Left hindlimb (tissue), 1 donor: ENCODE measurements at places on chromosomes 2 and 18.

DNA sequence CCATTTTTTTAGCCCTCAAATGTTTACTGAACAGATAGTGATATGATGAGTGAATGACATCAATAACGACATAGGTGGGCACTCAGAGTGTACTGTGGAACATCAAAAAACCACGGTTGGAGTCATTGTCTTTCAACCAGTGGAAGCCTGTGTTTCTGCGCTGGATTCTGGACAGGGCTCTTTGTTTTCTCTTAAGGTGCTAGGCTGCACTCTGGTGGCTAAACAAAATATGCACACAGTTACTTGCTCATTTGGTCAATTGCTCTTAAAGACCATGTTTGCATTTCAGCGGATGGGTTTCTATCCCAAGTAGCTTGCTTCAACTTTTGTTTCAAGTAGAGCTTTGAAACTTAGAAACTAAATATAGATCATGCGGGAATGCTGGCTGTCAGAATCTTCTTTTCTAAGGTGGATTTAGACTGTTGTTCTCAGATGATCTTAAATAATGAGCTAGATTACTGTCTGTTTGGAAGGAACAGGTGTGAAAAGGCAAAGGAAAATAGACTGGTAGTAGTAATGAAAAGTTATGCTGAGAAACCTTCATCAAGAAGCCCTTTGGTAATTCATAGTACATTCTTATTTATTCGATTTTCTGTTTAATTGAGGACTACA lies 48.5 kb upstream of the LYPD6B start:
- peak; percentile 59 for DNase-seq

DNA sequence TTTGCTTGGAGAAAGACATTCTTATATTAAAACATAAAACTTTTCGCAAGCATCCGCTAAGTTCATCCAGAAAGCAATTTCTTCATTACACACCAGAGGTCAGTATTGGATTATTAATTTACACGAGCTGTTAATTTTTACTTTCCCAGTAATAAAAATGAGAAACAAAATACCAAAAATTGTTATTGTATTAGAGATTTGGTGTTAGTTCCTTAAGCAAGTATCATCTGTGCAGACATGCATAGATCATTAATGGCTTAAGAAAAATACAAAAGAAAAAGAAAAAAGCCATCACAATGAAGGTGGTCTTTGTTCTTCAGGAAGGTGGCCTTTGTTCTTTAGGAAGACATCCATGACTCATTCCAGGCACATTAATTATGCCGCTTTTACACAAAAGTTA lies 53.6 kb upstream of the HNMT start:
- DNase-seq = no peak

- DNase-seq = no peak
Measured at GRCh38 chr18:11147371-11147951, 1.9 kb downstream of the PIEZO2 start.

- no peak for DNase-seq
Measured at GRCh38 chr2:111705239-111705638, 178.8 kb downstream of the ANAPC1 start.

- no peak for DNase-seq
Measured at GRCh38 chr2:239994086-239994485, 31.1 kb downstream of the NDUFA10 start.

DNA sequence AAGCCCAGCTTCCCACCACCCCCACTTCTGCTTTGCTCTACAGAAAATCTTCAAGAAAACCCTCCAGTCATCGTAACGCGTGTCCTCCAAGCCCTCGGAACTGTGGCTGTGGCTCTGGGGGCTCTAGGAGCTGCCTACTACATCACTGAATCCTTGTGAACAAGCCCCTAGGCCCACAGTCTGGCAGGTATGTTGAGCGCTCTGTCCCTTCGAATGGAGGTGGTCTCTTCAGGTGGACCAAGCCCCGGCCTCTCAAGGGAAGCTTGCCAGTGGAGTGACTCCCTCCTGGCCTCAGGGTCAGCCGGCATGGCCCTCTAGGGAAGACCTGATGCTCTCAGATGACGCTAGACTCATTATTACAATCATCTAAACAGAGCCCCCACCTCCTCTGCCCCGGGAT lies 6.7 kb downstream of the SPATA3 start:
- DNase-seq = no peak

GRCh38 chr2:163474319-163474744 lies 261.5 kb downstream of the FIGN start:
- no peak for DNase-seq

DNA sequence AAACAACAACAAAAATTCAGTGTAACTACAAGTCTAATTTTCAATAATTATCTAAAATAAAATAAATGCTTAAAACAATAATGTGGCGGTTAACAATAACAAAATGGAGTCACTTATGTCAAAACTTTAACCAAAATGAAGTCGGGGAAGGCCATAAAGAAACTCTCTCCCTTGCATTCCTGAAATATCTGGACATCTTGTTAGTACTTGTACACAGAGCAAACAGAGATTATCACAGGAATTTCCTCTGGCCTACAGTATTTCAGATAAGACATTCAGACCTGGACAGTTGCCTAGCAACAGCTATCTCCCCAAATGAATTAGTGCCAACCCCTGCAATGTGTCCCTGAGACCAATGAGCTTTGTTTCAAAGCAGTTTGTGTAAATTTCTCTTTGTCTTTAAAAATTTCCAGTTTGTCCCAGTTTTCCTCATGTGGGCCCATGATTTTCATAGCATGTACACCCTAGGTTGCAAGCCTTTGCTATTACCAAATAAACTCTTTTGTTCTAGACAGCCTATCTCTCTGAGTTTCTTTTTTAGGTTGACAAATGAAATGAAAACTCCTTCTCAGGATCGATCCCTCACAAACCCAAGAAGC lies 68.6 kb downstream of the EXOC6B start:
- DNase-seq = no peak

GRCh38 chr2:109128616-109129355 lies at the start of gene SH3RF3:
Gene SH3RF3, plus strand, starts transcription at chr2:109129205.
- peak; percentile 65 for DNase-seq

DNA sequence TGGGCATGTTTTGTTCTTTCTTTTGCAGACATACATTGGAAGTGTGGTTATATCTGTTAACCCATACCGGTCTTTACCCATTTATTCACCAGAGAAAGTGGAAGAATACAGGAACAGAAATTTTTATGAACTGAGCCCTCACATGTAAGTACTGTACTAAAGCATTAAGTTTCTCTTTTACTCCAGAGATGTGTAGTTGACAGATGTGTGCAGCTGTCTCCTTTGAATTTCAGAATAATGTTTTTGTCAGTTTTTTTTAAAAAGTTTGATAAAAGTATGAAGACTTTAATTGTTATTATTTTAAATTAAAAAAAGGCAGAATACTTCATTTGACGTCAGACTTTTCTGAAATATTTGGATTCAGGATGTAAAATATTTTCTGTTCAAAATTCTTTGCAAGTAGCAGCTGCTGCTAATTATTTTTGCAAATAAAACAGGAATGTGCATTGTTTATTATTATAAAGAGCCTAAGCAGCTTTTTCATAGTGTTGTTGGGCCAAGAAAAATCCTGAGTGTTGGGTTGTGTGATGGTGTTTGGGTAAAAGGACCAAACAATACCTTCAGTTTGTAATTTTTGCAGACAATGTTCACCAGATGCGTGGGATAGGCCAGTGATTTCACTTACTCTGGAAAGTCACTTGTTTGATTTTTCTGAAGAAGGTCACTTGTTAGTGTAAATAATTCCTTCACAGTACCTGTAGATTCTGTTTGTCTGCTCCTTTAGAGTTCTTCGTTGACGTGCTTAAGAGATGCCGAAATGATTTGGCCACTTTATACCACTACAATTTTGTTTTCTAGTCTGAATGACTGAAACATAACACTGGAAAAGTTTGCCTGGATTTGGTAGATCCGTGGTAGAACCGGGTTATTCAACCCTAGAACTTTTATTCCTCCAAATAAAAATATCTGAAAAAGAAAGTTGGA lies 51.1 kb downstream of the MYO1B start:
- DNase-seq = no peak

- no peak for DNase-seq
Measured at GRCh38 chr2:133737242-133737993, 169.2 kb upstream of the NCKAP5 start.

- DNase-seq = no peak
Measured at GRCh38 chr2:166958986-166959481, 70.8 kb downstream of the XIRP2 start.

- no peak for DNase-seq
Measured at GRCh38 chr2:236179236-236180075, 11.3 kb upstream of the GBX2 start.

GRCh38 chr18:9755615-9756014 lies 47.5 kb downstream of the RAB31 start:
- no peak for DNase-seq

DNA sequence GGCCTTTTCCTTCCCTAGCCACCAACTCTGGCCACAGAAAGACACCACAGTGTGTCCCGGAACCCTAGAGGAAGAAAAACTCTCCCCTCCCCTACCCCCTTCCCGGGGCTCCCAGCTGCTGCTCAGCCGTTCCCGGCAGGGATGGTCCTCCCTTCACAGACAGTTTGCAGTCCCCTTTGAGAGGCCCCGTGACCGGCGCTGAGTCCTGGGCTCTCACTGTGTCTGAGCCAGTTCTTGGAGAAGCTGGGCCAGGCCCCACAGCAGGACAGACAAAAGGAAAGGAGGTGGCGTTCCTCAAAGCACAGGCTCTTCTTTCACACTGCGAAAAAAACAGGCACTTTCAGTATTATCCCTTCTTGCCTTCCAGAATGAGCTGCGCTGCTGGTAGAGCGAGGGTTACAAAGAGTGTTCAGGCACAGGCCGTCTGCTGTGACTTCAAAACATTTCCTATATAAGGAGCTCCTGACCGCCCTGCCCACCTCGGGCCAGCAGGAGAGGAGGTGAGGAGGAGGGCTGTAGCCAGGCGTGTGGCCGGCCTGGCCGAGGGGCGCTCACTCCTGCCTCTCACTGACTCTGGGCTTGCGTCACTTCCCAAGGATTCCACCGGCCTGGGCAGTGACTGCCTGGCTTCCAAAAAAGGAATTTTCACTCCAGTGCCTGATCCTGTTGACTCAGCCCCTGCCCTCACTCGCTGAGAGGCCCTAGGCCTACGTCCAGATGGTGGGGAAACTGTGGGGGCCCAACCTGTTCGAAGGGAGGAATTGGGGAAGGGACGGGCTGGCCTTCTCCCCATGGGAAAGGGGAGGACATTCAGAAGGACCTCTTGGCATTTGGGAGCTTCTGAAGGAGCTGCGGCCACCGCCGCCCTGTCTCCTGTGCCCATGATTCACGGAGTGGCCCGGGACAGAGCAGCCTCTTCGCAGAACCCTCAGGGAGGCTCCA lies 24.9 kb downstream of the CIDEA start:
- peak; percentile 88 for DNase-seq

DNA sequence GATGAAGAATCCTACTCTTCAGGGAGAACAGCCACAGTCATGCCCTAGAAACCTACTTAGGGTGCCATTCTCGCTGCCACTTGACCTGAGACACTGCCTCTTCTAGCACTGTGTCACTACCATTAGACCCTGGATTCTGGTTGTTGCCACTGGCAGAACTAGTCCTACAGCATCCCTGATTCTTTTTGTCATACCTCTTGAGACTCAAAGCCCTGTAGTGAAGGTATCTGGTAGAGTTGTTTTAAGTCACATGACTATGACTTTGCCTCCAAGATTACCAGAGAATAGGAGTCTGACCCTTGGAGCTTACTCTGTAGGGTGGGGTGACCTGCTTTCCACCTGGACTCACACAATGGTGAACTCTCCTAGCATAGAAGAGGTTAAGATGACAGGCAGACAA lies 296.7 kb downstream of the TNS1 start:
- DNase-seq = no peak

DNA sequence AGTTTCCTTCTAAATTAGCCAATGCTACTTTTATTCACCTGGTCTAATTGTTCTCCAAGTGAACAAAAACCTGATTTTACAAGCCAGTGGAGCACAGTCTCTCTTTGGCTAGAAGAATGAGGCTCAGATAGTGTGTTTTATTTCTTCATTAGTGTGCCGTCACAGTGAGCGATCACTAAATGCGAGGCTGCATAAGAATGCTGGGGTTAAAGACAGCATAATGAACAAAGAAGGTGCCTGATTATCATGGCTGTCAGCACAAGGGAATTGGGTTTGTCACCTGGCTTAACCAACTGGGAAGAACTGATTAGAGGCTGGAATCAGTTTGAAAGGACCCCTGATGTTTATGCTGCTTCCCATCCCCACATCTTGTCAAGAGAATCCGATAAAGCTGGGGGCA lies 76.4 kb downstream of the EPHA4 start:
- no peak for DNase-seq

DNA sequence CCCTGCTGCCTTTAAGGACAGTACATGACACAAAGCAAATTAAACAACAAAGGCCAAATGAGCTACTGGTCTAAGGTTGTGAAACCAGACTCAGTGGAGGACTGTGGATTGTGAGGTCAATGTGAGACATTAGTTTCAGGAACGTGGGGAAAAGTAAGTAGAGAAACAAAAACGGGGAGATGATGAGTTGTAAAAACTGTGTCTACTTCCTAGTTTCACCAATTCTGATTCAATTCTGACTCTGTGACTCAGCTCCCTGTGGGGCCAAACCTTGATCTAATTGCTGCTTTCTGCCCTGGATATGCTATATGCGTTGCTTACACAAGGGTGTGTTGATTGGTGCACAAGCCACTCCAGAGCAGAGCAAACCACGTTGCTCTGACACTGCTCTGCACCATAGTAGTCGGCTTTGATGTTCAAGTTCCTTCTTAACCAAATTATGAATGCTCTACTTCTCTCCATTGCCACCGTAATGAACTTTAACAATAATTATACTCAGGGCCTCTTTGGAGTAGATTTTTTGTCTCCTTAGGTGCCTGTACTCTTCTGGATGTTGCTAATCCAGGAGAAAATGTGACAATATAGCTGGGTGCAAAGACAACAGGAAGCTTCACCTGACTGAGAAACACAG lies 1640.1 kb upstream of the CELF4 start:
- DNase-seq = no peak

DNA sequence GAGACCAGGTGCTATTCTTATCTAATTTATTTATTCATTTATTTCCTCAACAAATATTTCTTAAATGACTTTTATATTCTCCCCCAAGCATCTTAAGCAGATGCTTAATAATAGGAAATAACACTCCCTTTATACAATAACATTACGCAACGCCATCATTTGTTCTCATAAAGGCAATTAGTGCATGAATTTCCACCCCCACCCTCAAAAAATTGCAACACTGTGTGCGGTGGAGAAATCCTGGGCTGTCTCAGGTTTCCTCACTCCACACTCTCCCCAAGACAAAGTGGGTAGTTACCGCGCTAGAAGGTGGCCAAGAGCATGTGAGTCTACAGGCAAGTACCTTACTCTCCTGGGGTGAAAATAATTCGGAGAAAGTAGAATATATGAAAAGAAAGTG lies 37.0 kb upstream of the CTDP1 start:
- no peak for DNase-seq

GRCh38 chr18:53472546-53472945 lies 751.9 kb downstream of the MBD2 start:
- DNase-seq = no peak

GRCh38 chr2:109377976-109378375 lies 235.8 kb downstream of the SEPTIN10 start:
- DNase-seq = peak; percentile 16

- DNase-seq = no peak
Measured at GRCh38 chr2:153963256-153963655, 91.5 kb downstream of the GALNT13 start.
